ENCODE measurements at places on chromosomes 5 and 9.

- DNase-seq, result no peak
Observed at GRCh38 chr9:5144217-5144616, 41.2 kb downstream of the INSL6 start.

GRCh38 chr9:136202454-136203407 lies 2.2 kb downstream of the LHX3 start:
- no peak for DNase-seq

- no peak for DNase-seq
Observed at GRCh38 chr9:77864211-77864889, 167.3 kb downstream of the GNAQ start.

- DNase-seq, result no peak
Observed at GRCh38 chr5:117792476-117792875, 1195.9 kb downstream of the DTWD2 start.

GRCh38 chr5:17177501-17178372 lies 39.7 kb upstream of the BASP1 start:
- no peak for DNase-seq

GRCh38 chr9:120904061-120904977 lies 22.3 kb downstream of the TRAF1 start:
- peak; percentile 81 for DNase-seq

DNA sequence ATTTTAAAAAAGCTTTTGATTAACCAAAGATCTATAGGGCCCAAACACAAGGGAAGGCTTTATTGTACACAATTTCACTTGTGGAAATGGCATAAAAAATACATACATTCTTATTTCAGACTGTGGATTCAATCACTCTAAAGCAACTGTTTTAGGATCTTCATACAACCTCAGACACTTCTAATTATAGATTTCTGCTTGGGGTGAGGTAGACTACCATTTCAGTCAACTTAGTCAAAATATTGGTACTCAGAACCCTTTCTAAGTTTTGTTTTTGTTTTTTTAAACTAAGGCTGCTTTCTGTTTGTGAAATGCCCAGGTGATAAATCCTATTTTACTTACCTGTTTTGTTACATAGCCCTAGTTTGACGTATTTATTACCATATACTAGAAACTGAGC lies 284.5 kb upstream of the RASA1 start:
- no peak for DNase-seq

DNA sequence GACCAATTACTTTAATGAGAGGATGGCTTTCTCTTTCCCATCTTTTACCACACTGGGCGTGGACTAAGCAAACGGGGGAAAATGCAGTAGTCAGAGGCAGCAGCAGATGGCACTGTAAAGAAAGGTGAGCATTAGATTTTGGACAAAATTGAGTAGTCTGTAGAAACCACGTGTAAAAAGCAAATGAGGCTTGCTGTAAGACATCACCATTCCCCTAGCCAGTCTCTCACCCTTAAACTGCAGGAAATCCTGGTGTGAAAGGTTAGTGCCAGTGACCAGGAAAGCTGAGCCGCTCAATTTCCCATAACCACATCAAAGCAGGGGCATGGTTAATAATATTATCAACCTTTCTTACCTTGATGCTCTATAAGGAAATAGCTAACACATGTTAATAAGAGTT lies 31.8 kb downstream of the SPATA31C2 start:
- DNase-seq, result no peak

DNA sequence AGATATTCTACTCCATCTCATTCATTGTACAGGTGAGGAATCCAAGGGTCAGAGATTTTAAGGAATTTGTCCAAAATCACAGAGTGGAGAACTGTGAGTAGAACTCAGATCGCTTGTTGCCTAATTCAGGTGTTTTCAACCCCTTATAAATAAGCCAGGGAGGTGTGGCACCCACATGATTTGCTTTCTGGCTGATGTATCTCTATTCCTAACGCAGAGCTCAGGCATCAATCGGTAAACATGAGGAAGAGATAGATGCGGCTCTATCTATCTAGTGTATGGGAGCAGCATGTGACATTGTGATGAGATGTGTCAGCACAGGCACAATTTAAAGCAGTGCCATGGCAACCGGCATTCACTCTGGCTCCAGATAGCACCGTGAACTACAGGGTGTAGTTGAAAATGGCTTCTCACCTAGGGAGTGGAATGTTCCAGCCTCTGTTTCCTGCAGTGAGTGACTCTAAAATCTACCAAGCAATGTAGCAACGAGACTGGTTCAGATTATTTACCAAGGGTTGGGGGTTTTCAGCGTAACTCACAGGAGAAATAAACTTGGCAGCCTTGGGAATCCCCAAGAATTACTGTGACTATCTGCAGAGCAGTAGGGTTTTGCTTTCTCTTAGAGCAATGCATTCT lies 53.4 kb upstream of the SUB1 start:
- DNase-seq, result peak; percentile 37

DNA sequence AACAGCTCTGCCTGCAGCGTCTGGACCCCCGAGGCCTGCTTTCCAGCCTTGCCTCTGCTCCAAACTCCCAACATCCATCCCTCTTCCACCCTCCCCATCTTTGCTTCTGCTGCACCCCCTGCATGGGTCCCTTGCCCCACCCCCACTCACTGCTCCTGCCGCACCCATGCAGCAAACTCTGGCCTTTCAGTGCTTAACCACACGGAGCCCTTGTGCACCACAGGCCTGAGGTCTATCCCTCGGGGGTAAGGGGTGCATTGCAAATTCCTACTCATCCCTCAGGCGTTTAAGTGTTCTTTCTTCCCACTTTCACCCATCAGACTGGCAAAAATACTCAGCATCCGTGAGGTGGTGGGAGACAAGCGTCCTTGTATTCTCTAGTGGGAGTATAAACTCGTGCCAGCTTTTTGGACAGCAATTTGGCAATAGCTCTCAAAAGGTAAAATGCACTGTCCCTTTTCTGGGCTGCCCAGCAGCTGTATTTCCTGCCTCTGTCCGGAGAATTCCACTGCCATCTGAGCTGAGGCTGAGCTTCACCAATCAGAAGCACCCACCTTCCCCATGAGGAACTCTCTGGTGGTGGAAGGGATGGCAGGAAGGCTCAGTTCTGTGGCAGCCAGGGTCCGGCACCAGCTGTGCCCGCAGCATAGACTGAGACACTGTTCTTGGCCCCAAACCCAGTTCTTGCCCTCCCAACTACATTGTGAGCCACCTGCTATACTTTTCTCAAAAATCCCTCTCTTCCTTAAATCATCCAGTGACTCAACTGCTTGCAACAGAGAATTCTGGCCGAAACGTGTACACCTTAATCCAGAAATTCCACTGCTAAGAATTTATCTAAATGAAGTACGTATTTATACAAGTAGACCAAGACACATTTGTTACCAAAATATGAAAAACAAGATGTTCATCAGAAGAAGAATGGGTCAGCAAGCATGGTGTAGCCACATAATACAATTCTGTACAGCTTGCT lies 15.0 kb downstream of the PSMB7 start:
- no peak for DNase-seq

- no peak for DNase-seq
Observed at GRCh38 chr5:6195711-6196358, 182.5 kb downstream of the MED10 start.

GRCh38 chr9:20437476-20437875 lies 184.8 kb downstream of the MLLT3 start:
- DNase-seq, result no peak

- DNase-seq, result no peak
Observed at GRCh38 chr5:74500110-74500917, 140.2 kb downstream of the ENC1 start.

DNA sequence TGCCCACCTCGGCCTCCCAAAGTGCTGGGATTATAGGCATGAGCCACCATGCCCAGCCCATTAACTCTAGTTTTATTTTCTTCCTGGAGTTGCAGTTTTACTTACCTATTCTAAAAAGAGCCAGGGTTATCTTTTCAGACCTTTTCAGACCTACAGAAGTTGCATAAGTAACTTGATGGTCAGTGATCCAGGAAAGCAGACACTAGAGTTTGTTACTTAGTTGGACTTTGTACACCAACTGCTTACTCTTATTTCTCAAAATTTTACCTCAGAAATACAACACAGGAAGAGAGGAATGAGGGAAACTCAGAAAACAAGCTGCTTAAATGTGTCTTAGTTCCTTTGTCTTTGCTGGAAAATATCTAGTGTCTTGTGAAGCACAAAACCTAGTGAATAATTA lies 25.4 kb downstream of the RAD23B start:
- no peak for DNase-seq

GRCh38 chr5:6307304-6307703 lies 71.0 kb downstream of the MED10 start:
- no peak for DNase-seq

- DNase-seq, result no peak
Observed at GRCh38 chr9:136090768-136091581, 4.1 kb downstream of the NACC2 start.

DNA sequence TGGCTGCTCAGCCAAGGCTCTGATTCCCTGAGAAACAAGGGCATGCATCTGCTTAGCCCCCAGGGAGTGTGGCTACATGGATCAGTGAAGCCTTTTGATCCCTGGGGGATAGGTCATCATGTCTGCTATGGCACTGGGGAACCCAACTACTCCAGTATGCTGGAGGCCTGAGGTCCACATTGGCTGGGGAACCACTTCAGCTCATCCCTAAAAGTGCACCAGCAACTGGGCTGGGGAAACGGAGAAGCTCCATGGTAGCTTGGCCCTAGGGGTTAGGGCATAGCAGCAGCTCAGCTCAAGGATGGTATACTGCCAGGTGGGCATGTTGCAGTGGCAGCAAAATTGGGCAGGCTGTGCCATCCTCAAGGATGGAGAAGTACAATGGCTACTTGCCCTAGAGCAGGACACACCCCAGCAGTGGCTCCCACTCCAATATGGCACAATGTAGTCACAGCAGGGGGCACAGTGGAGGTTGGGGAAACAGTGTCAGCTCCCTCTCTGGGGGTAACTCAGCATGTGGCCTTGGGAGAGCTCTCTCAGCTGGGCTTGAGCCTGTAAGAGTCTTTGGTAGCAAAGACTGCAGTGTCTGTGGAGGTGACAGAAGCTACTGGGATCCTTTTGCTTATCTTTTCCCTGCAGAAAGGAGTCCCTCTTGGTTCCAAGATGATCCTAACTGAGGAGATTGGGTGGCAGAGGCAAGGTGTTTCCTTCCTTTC lies 111.5 kb upstream of the FSTL4 start:
- no peak for DNase-seq

DNA sequence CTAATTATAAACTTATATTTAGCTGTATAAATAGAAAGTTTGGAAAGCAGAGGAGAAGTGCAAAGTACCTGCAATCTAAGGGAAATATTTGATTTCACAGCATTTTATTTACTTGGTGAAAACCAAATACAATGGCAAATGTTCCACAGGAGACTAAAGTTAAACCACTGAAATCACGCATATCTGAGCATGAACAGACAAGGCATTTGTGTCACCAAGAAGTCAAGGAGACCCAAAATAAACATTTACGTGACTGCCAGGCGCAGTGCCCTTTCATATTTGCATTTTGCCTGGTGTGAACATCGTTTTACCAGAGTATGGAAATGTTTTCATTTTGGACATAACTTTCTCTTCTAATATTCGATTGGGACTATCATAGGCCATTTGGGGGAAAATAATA lies 20.6 kb downstream of the UGCG start:
- DNase-seq, result no peak

DNA sequence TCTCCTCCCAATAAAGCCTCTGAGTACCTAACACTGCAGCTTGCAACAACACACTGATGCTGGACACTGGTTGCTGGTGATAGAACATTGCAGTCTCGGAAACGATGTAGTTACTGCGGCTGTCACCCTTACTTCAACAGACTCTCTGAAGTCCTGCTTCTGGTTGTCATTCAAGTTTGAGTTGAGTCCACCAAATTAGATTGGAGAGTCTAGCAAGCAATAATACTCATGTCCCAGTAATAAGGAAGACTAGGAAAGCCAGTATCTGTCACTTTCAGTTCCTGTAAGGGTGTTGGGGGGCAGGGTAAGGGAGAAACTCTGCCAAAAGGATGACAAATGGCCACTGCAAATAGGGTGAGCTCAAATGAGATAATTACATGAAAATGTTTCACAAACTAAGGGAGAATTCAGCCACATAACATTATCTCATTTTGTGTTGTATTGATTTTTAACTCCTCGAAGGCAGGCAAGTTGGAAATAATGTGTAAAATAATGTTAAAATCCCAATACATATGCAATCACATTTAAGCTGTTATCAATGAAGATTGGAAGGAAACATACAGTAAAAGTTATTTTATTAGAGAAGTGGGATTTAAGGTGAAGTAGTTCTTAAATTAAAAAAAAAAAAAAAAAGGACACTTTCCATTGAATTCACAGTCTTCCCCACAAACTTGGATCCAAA lies 849 bp upstream of the IFT74 start:
- DNase-seq, result peak; percentile 6

- no peak for DNase-seq
Observed at GRCh38 chr5:11266331-11266730, 505.3 kb upstream of the DAP start.

- no peak for DNase-seq
Observed at GRCh38 chr5:31556461-31556860, 24.4 kb downstream of the C5orf22 start.

DNA sequence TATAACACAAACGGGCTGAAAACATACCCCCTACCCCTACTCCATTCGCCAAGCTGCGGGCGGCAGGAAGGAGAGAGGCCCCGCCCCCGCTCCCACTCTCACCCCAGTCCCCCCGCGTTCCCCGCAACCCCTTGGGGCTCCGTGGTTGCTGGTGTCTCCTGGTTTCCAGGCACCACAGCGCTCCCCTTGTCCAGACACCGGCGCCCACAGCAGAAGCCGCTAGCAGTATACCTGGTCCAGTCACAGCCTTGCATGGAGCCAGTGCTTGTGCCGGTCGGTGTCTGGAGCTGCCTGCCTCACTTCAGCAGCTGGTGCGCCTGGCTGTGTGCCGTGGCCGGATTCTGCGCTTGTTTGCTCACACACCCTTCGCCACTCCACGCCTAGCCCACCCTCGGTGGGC lies 240.5 kb upstream of the DAB2 start:
- DNase-seq, result no peak

- DNase-seq, result no peak
Observed at GRCh38 chr5:125272357-125272756, 525.9 kb upstream of the ZNF608 start.

DNA sequence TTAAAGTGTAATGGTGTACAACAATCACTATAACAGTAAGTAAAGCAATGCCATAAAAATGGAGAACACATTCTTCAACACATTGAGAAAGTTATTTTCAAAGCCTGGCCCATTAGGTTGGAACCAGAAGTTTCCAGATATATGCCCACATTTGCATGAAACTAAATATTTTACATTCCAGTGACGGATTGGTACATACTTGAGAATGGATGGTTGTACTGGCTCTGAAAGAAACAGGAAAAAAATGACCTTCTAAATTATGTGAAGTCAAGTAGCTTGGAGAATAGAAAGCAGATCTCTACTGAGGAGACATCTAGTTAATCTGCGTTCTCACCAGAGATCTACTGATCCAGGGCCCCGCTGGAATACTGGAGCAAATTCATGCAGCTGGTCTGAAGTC lies 1037.0 kb downstream of the NR2F1-AS1 start:
- DNase-seq, result no peak

DNA sequence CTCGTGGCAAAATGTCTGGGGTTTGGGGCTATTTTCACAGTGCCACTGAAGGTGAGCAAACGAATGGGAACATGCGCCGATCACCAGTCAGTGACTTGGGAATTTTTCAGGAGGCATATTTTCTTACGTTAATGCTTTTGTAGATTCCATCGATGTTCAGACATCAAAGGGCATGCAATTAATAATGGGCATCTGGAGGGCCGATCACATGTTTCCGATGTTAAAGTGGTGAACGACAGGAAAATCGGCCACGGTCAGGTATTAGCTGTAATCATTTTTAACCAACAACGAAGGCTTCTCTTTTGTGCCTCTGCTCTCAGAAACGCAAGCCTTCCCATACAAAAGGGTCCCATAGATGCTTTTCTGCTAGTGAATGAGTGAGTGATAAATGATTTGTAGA lies 155.0 kb upstream of the PITX1 start:
- no peak for DNase-seq

- no peak for DNase-seq
Observed at GRCh38 chr9:95736370-95736769, 139.1 kb upstream of the ERCC6L2 start.

Data from CD4-positive, alpha-beta T cell treated with Interferon gamma for 1 hour (primary cell).